GM12865 (cell line): ENCODE measurements at places on chromosomes 5 and 9.

GRCh38 chr9:82923092-82923911 lies 139.6 kb downstream of the RASEF start:
- no peak for DNase-seq

GRCh38 chr9:83061990-83062650 lies 822 bp downstream of the RASEF start:
- DNase-seq, result no peak

DNA sequence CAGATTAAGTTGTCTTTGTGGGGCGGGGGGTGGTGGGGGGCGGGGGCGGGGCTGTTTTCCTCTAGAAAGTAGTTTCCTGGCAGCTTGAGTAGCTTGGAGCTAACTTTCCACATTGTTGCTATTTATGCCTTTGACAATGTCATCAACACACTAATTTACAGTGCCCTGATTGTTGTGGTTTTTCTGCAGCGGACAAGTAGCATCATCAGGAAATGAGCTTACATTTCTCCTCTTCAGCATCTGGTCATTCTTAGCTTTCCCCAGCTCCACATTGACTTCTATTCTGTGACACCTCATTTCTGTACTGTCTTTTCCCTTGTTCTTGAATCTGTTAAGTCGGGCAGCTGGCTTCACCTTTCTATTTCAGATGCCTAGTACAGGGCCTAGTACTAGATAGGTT lies 112.3 kb upstream of the RAD23B start:
- DNase-seq, result peak; percentile 30

GRCh38 chr5:168614661-168615060 lies 35.5 kb upstream of the PANK3 start:
- no peak for DNase-seq

DNA sequence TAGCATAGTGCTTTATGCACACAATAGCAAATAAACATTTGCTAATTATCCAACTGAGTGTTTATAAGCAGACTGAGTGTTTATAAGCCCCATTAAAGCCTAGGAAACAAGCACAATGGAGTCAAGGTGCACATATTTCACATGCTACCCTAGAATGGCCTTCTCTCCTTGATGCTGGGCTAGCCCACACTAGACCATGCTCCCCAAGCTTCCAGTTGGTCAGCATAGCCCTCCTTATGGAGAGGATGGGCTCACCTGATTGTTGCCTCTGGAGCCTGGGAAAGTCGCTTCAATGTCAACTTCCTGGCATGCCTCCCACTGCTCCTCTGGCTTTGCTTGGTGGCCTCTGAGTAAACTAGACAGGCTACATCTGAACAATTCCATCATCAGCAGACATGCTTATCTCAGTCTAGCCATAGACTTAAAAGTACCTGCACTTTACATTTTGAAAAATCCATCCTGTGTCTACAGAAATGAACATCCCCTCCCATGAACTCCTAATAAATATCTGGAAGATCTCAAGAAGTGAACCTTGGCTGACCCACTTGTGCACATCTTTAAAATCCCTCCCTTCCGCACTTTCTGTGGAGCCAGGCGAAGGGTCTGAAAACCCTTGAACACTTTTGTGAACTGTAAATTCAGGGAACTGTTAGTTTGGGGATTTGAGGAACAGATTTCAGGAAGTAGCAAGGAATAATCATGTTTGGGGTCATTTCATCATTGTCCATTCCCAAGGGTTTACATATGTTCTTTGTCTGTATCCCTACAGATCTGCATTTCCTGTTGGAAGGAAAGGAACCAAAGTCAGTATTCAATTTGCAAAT lies 486.6 kb downstream of the ARHGEF28 start:
- DNase-seq, result no peak
